ENCODE measurements at places on chromosomes 4 and X.

DNA sequence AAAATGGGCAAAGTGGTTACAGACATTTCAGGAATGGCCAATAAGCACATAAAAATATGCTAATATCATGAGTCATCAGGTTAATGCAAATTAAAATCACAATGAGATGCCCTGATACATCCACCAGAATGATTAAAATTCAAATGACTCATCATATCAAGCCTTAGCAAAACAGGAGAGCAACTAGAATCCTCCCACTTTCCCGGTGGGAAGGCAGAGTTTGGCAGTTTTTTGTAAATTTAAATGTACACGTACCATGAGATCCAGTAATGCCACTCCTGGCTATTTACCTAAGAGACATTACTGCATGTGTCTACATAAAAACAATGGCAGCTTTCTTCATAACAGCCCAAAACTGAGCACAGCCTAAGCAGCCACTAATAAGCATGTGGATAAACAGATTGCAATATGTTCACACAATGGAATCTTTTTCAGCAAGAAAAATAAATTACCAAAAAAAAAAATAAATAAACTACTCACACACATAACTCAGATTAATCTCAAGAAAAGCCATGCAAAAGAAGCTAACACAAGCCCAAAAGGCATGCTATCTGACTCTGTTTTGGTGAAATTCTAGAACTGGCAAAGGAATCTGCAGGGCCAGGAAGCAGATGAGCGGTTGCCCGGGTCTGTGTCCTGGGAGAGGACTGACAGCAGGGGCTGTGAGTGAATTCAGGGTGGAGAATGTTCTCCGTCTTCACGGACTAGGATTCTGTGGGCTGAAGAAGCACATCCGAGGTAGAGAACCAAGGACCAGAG, 48.8 kb downstream of the AFAP1 start:
- DNase-seq: no peak

DNA sequence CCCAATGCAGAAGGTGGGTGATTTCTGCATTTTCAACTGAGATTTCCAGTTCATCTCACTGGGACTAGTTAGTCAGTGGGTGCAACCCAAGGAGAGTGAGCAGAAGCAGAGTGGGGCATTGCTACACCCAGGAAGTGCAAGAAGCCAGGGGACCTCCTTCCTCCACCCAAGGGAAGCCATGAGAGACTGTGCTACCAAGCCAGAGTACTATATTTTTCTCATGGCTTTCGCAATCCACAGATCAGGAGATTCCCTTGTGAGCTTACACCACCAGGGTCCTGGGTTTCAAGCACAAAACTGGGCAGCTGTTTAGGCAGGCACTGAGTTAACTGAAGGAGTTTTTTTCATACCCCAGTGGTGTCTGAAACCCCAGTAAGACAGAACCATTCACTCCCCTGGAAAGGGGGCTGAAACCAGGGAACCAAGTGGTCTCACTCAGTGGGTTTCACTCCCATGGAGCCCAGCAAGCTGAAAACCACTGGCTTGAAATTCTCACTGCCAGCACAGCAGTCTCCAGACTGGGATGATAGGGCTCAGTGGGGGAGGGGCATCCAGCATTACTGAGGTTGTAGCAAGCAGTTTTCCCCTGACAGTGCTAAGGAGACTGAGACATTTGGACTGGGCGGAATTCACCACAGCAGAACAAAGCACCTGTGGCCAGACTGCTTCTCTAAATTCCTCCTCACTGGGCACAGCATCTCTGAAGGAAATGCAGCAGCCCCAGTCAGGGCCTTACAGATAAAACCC, 903.4 kb downstream of the TECRL start:
- no peak for DNase-seq

GRCh38 chr4:138671606-138672084, 343.9 kb upstream of the NOCT start:
- DNase-seq: no peak

DNA sequence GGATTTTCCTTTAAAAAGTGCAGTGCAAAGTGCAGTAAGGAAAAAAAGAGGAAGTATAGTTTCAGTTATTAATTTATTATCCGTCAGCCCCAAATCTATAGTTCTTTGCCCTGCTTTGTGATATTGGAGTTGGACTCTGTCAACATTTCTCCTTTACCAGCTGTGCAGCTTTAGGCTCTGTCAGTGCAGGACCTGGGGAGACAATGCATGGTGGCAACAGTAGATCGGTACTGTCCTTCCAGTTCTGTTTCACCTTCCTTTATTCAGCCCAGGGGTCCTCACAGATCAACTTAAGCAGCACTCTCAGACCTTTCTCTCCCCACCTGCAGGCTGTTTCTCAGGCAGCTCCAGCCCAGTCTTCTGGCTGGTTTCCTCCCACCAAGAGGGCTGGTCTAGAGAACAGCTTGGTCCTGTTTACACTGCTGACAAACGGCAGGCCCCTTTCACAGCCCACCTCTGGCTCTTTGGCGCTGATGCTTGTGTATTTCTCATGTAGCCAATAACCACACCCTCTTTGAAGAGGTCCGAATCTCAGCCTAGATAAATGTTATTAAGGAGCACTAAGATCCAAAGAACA, 71.6 kb downstream of the MCUB start:
- DNase-seq: no peak

DNA sequence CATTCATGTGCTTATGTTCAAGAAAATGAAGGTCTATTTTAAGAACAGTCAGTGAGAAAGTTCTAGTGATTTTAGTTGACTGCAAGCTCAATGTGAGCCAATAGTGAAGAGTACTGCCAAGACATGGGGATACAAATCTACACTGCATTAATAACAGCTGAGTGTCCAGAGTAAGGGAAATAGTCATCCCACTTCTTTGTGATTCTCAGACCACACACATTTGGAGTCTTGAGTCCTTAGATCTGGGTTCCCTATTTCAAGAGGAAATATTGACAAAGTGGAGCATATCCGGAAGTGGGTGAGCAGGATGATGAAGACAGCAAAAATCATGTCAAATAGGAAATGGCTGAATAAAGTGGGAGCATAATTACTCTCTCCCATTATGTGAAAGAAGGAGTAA, 171.1 kb downstream of the LARP7 start:
- DNase-seq: no peak

- DNase-seq: no peak
Measured at GRCh38 chr4:112173593-112174558, 28.6 kb downstream of the FAM241A start.

GRCh38 chr4:173124209-173124865, 44.3 kb upstream of the GALNT7 start:
- DNase-seq: no peak

GRCh38 chr4:184850431-184851199, 24.8 kb upstream of the ACSL1 start:
- DNase-seq: no peak

- DNase-seq: no peak
Measured at GRCh38 chr4:101464596-101464995, 117.3 kb upstream of the PPP3CA start.

- DNase-seq: no peak
Measured at GRCh38 chr4:55397520-55398321, 2.0 kb downstream of the TMEM165 start.

DNA sequence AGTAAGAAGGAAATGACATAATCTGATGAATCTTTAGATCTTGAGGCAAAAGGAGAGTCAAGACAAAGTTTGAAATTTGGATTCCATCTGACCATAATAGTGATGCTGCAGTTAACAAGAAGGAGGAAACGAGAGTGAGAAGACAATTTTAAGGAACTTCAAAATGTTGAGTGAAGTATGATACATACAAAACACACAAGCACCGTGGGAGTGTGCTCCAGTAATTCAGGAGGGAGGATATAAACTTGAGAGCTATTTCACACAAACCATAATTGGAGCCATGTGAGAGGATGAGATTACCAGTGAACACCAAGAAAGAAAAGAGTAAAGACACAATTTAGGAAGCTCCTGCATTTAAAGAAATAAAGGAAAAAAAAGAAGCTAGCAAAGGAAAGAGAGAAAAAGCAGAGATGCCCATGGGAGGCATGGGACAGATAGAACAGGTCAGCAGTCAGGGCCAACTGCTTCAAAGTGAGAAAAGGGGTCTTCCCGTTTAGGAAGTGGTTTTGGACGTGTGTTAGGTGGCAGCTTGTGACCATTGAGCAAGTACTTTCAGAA, 150.7 kb upstream of the SLC7A11 start:
- DNase-seq: no peak

DNA sequence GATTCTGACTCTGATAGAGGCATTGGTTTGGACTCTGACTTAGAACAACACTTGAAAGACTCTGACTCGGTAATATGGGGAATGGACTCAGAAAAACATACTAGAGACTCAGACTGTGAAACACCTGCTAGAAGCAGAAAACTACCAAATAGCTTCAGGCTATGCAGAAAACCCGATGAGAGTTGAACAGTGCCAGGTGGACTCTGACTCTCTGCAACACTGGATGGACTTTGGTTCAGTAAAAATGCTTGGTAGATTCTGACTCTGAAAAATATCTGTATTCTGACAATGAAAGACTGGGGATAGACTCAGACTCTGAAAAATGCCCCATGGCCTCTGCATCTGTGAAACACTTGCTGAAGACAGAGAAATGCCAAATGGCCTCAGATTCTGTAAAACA, 215.1 kb upstream of the HDX start:
- DNase-seq: no peak

DNA sequence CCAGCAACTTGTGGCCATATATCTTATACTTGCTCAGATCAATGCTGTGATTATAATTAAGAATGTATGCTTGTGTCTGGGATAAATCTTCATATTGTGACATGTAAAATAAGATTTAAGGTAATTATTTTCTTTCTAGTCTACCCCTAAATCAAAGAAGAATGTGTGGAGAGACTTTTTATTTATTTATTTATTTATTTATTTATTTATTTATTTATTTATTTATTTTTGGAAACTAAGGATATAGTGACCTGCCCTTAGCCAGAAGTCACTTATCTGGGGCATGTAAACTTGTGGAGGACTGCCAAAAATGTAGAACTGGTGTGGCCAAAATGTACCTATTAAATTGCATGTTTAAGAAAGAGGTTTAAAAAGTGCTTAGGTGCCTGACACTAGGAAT, 144.3 kb downstream of the BEND2 start:
- no peak for DNase-seq

GRCh38 chrX:103949506-103949905, 12.9 kb upstream of the TMSB15B start:
- no peak for DNase-seq

DNA sequence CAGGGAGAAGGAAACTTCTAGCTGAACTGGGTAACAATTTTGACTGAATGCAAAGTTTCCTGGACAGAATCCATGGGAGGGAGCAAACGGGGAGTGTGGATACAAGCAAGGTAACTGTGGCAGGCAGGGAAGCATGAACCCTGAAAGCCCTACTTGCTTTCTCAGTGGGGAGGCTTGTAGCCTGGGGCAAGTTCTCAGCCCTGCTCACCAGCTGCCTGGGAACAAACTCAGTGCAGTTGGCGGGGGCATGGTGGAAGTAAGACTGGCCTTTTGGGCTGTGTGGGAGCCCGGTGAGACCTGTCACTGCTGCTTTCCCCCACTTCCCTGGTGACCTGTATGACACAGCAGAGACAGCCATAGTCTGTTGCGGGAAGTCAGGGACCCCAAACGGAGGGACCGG, 14.0 kb upstream of the TEX13B start:
- no peak for DNase-seq

DNA sequence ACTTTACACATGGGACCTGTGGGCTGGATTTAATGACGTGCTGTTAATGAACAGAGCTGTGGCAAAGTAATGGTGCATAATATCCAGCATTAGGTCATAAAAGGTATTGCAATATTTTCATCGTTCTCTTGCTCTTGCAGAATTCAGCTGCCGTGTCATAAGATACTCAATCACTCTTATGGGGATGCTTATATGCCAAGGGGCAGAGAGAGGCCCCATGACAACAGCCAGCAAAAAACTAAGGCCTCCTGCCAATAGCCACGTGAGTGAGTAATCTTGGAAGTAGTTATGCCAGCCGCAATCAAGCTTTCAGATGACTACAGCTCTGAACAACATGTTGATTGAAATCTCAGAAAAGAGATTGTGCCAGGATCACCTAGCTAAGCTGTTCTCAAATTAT, 616.9 kb downstream of the FSTL5 start:
- no peak for DNase-seq

- DNase-seq: no peak
Measured at GRCh38 chrX:72272868-72273267, 4.2 kb downstream of the RPS4X start.

DNA sequence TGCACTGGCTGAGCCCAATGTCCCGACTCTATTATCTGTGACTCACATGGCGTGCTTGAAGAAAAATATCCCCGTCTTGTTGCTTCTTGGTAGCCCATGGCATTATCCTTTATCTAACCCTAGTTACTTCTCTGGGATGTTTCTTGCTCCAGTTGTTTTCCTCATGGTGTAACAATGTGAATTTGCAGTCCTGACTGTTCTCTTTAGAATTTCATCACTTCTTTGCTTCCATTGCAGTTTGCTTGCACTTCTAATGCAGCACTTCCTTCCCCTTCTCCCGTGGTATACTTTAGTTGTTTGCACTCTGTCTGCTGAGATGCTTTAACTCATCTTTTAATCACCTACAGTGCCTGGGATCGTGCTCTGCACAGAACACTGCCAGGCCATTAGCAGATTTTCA, 126.9 kb downstream of the MAML3 start:
- no peak for DNase-seq

- DNase-seq: no peak
Measured at GRCh38 chr4:20451986-20452385, 200.3 kb downstream of the SLIT2 start.

GRCh38 chr4:123980736-123981300, 584.2 kb downstream of the SPRY1 start:
- no peak for DNase-seq

- no peak for DNase-seq
Measured at GRCh38 chr4:159606835-159607234, 504.0 kb downstream of the RAPGEF2 start.

DNA sequence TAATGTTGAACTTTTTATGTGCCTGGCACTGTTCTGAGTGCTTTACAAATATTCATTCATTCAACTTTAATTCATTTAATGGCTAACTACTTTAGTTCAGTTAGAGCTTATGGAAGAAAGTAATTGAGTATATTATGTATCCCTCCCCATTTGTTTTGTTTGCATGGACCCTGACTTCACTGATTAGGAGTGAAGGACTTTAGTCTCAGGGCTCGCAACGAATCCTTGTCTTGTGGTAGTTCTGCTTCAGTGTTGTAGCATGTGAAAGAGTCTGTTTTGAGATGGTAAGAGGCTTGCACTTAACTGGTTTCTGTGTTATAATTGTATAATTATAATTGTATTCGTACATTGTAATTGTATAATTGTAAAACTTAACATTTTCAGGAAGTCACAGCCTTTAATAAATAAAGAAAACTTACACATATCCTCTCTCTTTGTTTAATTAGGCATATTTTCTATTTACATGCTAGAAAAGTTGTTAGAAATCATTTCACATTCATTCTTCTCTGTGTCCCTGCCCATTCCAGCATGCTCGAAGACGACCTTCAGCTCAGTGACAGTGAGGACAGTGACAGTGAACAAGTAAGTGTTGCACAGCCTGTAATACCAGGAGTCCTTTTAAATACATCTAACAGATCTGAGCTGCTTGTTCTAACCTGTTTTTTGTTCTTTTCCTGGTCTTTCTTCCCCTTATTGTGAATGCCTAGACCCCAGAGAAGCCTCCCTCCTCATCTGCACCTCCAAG, 115.1 kb downstream of the KLHL8 start:
- DNase-seq: no peak

Data from activated CD8-positive, alpha-beta memory T cell treated with anti-CD3 and anti-CD28 coated beads for 48 hours (primary cell).